ENCODE measurements at places on chromosomes 1 and 21. TPM values are rescaled to one million over a fixed set of nuclear protein-coding genes. Genes with fewer than 3 reads are reported as not detected.
A peak's percentile ranks its signal among the peaks of the same experiment; 100 is the strongest.

- peak; percentile 35 for DNase-seq
Measured at GRCh38 chr21:42624095-42624790, 29.2 kb upstream of the PDE9A start.

- DNase-seq, result no peak
Measured at GRCh38 chr1:15706751-15707150, 22.6 kb downstream of the PLEKHM2 start.

- DNase-seq, result no peak
Measured at GRCh38 chr1:27773826-27774445, 917 bp downstream of the STX12 start.

DNA sequence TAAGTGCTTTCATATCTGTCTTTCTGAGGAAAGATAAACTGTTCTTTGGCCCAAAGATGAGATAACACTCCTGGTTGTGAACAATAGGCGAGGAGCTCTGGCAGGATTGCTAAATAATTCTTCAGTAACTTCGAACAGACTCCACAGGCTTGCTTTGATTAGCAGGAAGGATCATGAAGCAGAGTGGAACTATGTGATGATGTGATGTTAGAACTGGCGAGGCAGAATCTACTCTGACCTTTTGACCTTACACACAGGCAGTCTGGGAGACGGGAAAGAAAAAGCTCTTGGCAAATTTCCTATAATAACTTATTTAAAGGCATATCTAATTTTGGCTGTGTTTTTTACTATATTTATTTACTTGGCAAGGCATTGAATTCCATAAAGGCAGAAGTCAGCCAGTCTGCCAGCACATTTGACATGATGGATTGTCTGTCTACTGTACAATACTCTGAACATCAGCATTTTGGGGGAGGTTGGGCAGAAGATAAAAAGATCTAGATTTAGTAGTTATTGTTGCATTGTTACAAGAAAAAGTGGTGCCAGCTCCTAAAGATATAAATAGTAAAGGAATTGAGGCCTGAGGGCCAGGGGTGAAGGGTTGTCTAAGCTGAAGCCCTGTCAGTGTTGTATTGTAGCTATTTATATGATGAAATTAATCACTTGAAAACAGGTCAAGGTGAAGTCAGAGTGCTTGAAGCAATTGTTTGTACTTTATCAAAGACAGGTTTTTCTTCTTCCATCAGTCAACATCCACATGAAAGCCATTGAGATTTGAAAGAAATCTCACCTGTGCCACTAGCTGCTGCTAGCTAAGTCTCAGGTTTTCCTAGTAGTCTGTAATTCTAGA lies 708.8 kb downstream of the LTN1 start:
- DNase-seq, result no peak

- DNase-seq, result no peak
Measured at GRCh38 chr1:113140588-113141446, 67.8 kb downstream of the LRIG2 start.

DNA sequence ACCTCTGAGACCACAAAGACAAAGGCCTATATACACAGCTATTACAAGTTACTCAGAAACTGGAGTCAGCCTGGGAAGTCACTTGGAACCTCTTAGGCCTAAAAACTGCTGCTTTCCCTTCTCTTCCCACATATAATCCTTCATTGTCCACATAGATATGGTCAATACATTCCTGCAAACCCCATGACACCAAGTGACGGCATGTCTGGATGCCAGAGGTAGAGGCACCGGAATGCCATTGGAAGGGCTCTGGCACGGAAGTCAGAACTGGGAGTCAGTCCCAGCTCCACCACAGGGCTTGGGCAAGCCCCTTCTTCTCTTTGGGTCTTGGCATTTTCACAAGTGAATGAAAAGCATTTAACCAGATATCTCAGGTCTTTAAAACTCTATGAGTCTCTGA lies 204.7 kb downstream of the MATN1 start:
- peak; percentile 36 for DNase-seq

GRCh38 chr1:204628868-204629267 lies 56.7 kb downstream of the LRRN2 start:
- no peak for DNase-seq

- DNase-seq, result no peak
Measured at GRCh38 chr1:25550683-25551310, 7.4 kb downstream of the LDLRAP1 start.

GRCh38 chr1:1200876-1201810 lies 5.2 kb downstream of the TNFRSF18 start:
- DNase-seq, result no peak

DNA sequence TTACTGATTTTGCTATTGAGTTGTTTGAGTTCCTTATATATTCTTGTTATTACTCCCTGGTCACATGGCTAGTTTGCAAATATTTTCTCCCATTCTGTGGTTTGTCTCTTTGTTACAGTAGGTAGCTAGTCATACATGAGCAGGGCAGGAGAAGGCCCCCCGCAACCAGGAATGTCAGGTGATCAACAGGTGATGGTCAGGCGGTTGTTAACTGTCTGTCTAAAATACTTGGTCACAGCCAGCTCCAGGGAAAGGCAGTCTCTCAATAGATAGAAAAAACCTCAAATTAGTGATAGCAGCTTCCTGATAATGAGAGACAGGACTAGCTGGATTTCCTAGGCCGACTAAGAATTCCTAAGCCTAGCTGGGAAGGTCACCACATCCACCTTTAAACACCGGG lies 217.9 kb downstream of the RHOU start:
- DNase-seq, result no peak

- peak; percentile 61 for DNase-seq
Measured at GRCh38 chr1:30040081-30041019, 683.0 kb downstream of the MATN1 start.

- no peak for DNase-seq
Measured at GRCh38 chr1:85683292-85684025, 24.8 kb downstream of the ZNHIT6 start.

Gene SLC35A3
- 9.8 TPM for total RNA-seq

Gene PPP2R5A
- total RNA-seq, result 68.1 TPM

Gene MAEL
- total RNA-seq, result 4.3 TPM
